Hematopoietic multipotent progenitor cell treated with erythropoietin and hydrocortisone succinate and interleukin-3 and kit ligand, for 4 days (in vitro differentiated cells): ENCODE measurements at places on chromosomes 1 and 21.

DNA sequence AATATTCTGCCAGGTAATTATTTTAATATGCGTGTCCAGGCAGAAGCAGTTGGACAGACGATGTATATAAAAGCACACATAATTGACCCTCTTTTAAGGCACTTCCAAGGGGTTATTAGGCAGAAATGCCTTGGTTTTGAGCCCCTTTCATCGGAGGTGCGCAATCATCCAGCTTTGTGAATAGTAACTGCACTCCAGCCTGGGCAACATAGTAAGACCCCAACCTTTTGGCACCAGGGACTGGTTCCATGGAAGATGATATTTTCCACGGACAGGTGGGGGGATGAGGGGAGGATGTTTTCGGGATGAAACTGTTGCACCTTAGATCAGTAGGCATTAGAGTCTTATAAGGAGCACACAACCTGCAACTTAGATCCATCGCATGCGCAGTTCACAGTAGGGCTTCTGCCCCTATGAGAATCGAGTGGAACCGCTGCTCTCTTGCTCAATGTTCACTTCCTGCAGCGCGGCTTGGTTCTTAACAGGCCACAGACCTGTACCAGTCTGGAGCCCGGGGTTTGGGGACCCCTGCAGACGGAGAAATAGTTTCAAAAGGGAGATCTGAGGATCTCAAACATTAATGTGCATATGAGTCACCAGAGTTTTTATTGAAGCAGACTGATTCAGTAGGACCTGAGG is 1.8 kb upstream of the MCOLN2 start:
- peak; percentile 75 for DNase-seq

GRCh38 chr1:179953974-179954492 is 577 bp upstream of the CEP350 start:
- peak; percentile 87 for DNase-seq

DNA sequence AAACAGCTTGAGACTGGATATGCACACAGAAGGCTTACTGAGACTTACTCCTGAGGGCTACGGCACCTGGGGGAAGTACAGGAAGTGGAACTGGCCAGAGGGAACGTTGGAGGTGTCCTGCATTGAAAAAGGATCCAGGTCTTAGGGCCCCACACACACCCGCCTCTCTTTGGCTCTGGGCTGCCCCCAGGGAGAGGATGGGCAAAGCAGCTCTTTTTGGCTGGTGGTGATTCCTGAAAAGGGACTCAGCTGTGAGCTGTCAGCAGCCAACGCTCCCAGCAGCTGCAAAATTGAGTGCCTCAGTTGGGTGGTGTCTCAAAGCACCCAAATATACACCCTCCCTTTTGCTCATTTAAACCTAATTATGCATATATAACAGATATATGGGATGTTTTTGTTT is 213.2 kb downstream of the TNR start:
- no peak for DNase-seq

DNA sequence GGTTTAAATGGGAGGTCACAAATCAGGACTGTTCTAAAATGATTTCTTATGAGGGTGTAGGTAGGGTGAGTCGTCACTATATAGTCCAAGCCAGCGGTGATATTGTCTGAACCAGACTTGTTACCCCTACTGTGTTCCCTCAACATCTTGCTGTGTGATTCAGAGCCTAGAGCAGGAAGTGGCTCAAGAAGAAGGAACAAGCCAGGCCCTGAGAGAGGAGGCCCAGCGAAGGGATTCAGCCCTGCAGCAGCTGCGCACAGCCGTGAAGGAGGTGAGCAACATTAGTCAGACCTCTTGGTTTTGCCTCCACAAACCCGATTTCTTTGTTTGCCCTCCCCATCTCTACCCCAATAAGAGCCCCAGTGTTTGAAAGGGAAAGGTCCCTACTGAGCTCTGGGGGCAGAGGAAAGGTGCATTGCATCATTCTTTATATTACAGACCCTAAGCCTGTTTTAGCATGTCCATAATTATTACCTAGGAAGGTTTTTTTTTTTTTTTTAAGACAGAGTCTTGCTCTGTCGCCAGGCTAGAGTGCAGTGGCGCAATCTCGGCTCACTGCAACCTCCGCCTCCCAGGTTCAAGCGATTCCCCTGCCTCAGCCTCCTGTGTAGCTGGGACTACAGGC is 5.0 kb upstream of the SH3BGRL3 start:
- DNase-seq: peak; percentile 66

DNA sequence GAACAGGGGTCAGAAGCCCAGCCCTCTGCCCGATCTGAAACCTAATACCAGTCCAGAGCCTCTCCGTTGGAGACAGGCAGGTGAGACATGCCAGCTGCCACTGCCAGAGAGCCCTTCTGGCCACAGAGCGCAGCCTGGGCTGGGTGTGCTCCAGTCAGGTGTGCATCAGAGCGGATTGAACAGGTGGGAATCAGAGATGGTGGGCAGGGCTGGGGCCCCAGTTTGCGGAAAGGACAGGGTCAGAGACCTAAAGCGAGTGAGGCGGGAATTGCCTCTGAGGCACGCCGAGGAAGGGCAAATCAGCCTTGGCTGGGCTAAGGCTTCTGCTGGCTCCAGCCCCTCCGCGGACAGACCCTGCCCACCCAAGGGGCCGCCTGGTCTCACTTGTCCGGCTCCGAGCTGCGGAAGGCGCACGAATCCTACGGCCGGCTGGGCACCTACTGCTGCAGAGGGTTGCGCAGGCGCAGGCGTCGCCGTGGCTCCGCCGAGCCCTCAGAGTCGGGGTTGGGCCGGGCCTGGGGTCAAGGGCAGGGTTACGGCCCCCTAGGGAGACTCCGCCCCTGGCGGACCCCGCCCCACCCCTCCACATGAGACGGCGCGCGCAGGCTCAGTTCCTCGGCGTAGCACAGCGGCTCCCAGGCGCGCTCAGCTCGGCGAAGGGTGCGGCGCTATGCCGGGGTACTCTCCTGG is 10.3 kb downstream of the CPLANE2 start:
- peak; percentile 70 for DNase-seq
